HEK293T (cell line): ENCODE measurements at places on chromosomes 6 and 20.

- no peak for DNase-seq
These were observed 182.3 kb upstream of the PRSS16 start for GRCh38 chr6:27065183-27065582.

- DNase-seq, result no peak
These were observed 8.8 kb upstream of the PCMTD2 start for GRCh38 chr20:64246616-64247306.

DNA sequence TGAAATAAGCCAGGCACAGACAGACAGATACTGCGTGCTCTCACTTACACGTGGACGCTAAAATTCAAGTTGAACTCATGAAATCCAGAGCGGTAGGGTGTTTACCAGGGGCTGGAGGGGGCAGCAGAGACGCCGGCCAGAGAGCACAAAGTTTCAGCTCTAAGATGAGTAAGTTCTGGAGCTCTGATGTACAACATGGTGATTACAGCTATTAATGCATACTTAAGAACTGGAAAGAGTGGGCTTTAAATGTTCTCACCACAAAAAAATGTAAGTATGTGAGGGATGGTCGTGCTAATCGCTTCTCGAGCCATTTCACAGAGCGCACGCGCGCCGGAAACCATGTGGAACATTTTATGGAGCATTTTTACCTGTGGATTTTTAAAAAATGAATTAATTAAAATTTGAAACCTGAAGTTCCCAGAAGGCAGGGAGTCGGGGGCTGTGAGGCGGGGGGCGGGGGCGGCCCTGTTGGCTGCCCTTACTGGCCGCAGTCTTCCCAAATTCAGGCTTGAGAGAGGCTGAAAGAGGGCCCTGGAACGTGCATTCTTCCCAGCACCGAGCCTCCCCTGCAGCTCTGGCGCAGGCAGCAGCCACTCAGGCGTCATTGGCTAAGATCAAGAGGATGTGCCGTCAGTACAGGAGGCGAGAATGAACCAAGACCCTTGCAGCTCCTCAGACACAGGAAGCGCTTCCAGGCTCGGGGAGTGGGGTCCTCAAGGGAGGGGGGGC, 8.5 kb upstream of the SLCO4A1 start:
- DNase-seq, result no peak

- DNase-seq, result no peak
These were observed 18.9 kb downstream of the KLHL31 start for GRCh38 chr6:53646606-53647005.

GRCh38 chr6:44898296-44898930, 429.7 kb upstream of the RUNX2 start:
- DNase-seq, result no peak

DNA sequence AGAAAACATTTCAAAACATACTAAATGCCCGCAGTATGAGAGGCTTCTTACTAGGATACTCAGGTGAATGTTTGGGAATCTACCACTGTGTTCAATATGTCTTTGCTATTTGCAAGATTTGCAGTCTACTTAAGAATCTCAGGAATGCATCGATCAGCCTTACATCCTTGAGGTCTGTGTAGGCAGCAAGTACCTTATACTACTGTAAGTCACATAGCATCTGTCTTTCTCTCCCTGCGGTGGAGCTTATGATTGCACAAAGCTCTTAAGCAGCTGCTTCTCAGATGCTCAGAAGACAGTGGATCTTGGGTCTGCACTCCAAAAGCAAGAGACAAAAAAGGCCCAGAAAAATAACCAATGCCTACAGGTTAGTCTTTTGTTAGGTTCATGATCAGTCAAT, 21.4 kb downstream of the PCSK2 start:
- DNase-seq, result no peak

GRCh38 chr6:1868561-1869261, 259.0 kb downstream of the FOXC1 start:
- no peak for DNase-seq

GRCh38 chr6:56904068-56904467, 50.8 kb upstream of the BEND6 start:
- DNase-seq, result no peak

- DNase-seq, result no peak
These were observed 314.1 kb upstream of the SGK1 start for GRCh38 chr6:134632024-134632423.

DNA sequence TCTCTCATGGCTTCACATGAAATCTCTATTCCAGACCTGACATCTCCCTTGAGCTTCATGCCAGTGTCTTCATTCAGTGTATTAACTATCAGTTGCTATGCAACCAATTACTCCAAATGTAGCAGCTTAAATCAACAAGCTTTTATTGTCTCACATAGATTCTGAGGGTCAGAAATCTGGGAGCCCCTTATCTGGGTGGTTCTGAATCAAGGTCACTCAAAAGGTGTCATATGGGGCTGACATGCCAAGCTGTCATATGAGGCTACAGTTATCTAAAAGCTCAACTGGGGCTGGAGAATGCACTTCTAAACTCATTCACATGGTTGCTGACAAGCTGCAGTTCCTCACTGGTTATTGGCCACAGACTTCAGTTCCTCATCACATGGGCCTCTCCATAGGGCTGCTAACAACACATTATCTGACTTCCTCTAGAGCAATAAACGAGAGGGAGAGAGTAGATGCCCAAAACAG, 7.3 kb upstream of the CGA start:
- no peak for DNase-seq

DNA sequence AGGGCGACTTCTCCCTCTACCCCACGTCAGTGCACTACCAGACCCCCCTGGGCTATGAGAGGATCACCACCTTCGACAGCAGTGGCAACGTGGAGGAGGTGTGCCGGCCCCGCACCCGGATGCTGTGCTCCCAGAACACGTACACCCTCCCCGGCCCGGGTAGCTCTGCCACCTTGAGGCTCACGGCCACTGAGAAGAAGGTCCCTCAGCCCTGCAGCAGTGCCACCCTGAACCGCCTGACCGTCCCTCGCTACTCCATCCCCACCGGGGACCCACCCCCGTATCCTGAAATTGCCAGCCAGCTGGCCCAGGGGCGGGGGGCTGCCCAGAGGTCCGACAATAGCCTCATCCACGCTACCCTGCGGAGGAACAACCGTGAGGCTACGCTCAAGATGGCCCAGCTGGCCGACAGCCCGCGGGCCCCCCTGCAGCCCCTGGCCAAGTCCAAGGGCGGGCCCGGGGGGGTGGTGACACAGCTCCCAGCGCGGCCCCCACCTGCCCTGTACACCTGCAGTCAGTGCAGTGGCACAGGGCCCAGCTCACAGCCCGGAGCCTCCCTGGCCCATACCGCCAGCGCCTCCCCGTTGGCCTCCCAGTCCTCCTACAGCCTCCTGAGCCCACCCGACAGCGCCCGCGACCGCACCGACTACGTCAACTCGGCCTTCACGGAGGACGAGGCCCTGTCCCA, 57.5 kb upstream of the TMEM181 start:
- DNase-seq, result no peak

- no peak for DNase-seq
These were observed 66.3 kb downstream of the SMOC2 start for GRCh38 chr6:168507297-168507696.

- no peak for DNase-seq
These were observed 54.2 kb downstream of the BCAS4 start for GRCh38 chr20:50848846-50849673.

GRCh38 chr6:67757465-67758033, 877.5 kb upstream of the ADGRB3 start:
- DNase-seq, result no peak

- peak; percentile 76 for DNase-seq
These were observed 26.1 kb downstream of the LOC128125822 start for GRCh38 chr6:63598049-63599036.

- DNase-seq, result no peak
These were observed 19.4 kb upstream of the TFAP2A start for GRCh38 chr6:10434235-10434634.

GRCh38 chr6:1629316-1629715, 19.6 kb downstream of the FOXC1 start:
- DNase-seq, result no peak

DNA sequence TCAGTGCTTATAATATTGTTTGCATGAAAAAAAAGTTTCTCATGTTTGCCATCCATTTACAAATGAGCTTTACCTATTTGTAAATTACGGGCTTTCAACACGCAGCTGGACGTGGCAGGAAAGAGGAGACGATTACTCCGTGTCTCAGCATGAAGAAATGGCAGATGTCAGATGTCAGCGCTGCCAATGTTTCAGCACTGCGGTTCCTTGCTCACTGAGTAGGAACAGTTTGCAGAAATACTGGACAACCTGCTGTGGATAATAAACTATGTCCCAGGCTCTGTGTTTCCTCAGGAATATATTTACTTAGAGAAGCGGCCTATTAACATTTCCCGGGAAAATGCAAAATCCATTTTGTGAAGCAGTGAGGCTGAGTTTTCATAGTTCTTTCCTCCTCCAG, 22.7 kb downstream of the RAMACL start:
- DNase-seq, result no peak

DNA sequence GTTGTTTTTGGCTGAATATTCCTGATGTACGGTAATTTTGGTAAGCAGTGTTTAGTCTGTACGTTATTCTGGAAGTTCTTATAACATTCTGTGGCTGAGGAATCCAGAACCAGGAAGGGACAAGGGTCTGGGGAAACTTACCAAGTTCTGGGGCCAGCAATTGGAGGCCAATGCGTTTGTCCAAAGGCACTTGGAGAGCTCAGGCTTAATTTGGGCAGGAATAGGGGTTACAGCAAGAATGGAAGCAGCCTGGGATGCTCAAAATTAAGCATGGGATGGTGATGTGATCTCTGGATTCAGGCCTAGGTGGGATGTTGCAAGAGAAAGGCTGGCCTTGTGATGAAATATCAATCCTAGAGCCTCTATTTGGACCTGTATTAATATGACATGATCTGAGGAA, 235.2 kb upstream of the NOX3 start:
- DNase-seq, result no peak

DNA sequence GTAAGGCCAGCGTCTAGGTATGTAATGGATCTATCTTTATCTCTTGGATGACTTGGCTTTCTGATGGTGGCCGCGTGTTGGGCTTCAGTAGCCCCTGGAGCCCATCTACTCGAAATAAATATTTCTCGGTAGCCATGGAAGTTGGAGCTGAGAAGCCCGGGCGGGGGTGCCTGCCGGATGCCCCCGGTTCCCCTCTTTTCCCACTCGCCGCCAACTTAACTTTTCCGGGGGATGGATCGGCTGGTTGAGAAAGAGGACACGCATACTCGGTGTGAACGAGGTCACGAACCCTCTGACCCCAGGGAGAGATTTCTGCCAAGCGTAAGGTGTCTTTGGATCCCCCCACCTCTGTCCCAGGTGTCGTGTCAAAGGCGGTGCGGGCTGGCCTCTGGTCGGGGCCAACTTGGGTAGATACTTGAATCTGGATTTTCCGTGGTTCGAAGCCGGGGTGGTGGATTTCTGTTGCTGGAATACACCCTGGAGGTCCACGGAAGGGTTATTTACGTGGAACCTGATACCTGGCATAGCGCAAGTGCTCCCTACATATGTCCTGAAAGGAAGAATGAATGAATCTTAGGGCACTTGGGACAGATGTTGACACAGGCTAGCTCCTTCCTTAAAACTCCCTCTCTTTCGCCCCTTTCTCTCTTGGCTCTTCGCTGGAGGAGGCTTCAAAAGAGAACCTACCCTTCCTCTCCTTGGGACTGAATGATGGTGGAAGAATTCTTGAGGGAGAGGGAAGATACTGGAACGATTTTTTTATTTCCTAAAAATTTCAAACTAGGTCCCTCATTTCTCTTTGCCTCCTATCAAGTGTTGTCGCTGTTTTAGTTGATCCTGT, 996 bp downstream of the DOK5 start:
- no peak for DNase-seq

- no peak for DNase-seq
These were observed 175.2 kb downstream of the CDKAL1 start for GRCh38 chr6:20709451-20709850.

GRCh38 chr6:317448-318144, 25.3 kb downstream of the DUSP22 start:
- no peak for DNase-seq

- DNase-seq, result no peak
These were observed 312.3 kb downstream of the TAF4 start for GRCh38 chr20:61753316-61753942.

DNA sequence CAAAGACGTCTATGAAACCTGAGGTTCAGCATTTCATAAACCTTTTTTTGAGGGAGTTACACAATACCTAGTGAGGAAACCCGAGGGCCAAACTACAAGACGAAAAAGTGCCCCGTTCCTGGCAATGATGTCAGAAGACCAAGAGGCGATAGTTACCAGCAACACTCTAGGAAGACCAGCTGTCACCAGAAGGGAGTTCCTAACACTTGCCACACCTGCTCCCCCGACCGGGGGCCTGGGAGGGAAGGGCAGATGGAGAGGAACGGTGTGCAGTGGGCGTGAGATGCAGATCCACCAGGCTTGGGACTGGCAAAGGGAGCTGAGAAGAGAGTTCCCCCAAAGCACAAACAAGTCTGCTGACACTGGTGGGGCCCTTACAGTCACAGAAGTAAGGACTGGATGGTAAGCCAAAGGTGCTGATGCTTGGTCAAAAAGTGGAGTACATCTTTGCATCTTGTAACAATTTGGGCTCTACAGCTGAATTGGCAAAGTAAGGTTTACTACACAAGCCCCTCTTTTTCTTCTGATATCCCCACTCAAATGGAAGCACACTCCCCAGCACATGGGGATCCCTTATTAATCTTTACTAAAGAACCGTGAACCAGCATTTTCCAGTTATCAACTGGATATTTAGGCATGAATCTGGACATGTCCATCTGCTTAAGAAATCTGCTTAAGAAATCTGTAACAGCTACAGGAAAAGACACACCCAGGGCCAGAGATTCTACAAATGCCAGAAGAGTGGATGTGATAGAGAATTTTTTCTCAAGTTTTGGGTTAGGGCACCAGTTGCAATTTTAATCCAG, 38.5 kb downstream of the PANK2 start:
- no peak for DNase-seq

GRCh38 chr6:108133594-108134179, 32.1 kb upstream of the NR2E1 start:
- DNase-seq, result peak; percentile 88

- DNase-seq, result no peak
These were observed 65.5 kb upstream of the GCM1 start for GRCh38 chr6:53214172-53214571.

GRCh38 chr6:38498805-38499445, 140.8 kb downstream of the BTBD9 start:
- no peak for DNase-seq

DNA sequence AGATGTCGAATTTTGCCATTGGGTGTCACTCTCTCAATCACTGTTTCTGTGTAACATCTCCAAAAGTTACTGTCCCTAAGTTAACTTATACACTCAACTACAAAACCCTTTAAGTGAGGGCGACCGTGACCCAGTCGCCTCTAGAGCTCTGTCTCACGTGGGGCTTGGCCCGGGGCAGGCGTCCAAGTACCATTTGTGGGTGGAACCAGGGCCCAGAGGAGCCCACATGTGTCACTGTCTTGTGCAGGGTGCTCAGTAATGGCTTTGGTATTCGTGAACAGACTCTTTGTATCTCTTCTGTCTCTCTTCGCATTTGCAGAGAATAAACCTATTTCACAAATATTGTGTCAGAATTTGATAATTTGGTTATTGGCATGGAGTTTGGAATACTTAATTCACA, 109.9 kb upstream of the THBS2 start:
- no peak for DNase-seq
